Globus pallidus (tissue), 1 donor: ENCODE measurements at places on chromosomes 3 and 15.

GRCh38 chr3:102790747-102791325 lies 356.0 kb downstream of the ZPLD1 start:
- DNase-seq: no peak

DNA sequence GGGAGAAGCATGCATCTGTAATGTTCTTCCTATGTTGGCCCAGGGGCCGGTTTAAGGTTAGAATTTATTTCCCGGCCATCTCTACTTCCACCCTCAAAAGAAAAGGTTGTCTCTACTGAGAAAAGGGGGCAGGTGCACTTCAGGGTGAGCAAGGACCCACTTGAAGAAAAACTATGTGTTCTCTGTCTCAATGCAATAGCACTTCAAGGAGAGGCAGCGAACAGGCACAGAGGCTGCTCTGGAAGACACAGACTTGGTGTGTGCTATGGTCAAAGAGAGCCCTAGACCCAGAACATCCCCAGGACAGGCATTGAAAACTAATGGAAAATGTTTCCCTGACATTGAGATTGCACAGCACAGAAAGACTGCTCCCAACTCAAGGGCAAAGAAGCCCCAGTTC lies 7.6 kb downstream of the MINDY4B start:
- DNase-seq: no peak

DNA sequence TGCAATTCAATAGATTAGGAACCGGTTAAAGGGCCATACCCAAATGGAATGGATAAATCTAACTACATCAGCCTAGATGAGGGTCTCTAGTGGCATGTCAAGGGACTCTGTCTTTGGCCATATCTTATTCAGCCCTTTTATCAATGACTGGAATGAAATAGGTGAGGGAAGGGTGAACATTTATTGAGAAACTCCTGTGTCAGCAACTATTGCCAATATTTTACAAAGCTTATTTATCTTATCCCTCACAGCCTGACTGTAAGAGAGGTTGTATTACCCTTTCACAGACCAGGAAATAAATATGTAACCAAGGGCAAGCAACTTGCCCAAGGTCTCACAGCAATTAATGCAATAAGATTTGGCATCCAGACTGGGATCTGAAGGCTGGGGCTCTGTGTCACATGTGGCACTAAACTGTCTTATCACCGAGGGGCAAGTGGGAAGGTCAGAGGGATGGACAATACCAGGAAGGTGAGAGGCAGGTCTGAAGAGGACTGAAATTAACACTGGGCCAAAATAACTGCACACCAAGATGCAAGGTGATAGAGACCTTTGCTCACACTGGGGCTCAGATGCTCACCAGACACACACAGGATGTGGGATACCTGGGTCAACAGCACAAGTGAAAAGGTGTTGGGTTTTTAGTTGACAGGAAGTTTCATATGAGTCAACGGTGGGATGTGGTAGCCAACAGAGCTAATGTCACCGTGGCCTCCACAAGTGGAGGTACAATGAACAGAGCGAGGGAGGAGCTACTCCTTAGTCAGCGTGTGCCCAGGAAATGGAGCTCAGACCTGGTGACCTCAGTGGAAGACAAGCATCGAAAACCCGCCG lies 261.3 kb downstream of the RPLP1 start:
- no peak for DNase-seq

DNA sequence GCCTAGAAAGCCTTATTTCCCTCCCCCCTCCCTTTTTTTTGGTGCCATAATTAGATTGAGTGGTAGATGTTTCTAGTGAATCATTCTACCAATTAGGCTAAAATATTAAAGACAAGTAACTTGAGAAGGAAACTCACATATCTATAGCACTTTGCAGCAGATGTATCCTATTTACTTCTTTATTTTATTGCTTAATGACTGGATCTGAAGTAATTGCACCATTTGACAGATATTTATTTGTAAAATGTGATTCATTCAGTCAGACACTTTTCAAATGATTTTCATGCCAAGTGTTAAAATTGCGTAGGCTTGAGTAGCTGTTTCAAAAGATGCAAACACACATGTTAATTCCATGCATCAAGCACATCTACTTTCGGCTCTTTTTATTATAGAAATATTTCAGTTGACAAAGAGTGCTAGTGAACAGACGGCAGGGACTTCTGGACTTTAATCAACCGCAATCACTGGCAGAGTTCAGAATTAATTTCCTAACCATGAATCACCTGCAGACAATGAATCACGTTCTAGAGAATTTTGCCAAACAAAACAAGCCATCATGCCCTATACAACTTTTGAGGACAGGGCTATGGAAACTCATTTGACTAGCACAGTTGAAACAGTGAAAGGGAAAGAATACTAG lies 636.8 kb downstream of the MECOM start:
- no peak for DNase-seq

DNA sequence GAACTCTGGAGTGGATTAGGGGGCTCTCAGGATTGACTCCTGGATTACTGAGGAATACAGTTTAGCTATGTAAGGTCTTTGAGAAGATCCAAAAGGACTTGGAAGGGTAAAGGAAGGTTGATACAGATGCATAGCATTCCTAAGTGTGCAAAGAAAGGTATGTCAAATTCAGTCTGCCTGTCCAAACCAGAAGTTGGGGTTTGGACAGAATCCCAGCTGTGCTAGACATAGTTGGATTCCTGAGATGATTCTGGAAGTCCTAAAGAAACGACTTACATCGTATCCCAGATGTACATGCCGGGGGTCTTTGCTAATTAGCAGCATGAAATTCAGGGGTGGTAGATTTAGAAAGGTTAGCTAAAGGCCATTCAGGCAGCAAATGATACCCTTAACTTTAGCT lies 97.7 kb upstream of the TSPAN3 start:
- no peak for DNase-seq

- no peak for DNase-seq
These were observed 8.8 kb downstream of the C3orf22 start for GRCh38 chr3:126549861-126550487.

GRCh38 chr15:22956257-22956977 lies 23.8 kb downstream of the CYFIP1 start:
- peak; percentile 50 for DNase-seq
